ENCODE measurements at places on chromosomes 3 and 15.

- DNase-seq = no peak
These were observed 27.9 kb upstream of the APEH start for GRCh38 chr3:49646236-49646635.

DNA sequence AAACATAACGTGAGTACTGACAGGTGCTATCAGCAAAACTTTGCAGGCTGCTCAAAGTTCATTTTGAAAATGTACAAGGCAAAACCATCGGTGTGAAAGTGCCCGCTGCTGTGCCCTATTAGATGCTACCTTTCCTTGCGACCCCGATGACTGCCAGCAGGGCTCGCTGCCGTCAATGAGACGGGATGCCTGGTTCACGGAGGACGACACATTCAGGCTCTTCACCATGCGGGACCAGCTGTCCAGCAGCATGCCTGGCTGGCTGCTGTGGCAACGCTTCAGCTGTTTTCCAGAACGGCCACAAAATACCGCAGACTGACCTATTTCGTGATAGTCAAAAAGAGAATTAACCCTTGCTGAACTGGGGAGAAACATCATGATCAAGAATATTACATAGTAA is 92.7 kb upstream of the OCA2 start:
- peak; percentile 74 for DNase-seq

DNA sequence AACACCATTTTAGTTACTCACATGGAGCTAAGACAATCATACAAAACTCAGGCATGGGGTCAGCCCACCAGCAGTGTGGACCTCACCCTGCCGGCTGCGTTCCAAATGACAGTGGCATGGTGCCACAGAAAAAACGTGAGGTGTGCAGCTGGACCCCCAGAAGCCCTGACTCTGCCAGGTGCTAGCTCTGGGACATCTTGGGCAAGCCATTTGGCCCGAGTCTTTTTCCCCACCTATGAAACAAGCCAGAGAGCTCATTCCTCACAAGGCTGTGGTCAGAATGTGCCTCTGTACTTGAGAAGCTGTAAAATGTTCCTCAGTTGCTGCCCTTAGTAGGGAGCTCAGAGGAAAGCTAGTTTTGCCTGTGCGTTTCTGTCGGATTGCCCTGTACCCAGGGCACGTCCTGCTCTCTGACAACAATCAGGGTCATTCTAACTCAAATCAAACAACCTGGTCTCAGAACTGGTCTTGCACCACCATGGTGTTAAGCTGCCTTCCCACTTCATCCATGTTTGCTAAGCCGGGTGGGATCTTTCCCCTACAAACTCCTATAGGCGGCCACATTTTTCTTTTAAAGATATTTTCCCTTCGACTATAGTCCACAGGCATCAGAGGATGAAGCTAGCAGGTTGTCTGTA is 44.9 kb downstream of the LIPC start:
- no peak for DNase-seq

- no peak for DNase-seq
These were observed 81.3 kb upstream of the BHLHE40 start for GRCh38 chr3:4897765-4898453.

GRCh38 chr3:105786241-105786640 is 82.6 kb downstream of the CBLB start:
- no peak for DNase-seq

- no peak for DNase-seq
These were observed 140.4 kb downstream of the SLC9A9 start for GRCh38 chr3:143707848-143708247.

DNA sequence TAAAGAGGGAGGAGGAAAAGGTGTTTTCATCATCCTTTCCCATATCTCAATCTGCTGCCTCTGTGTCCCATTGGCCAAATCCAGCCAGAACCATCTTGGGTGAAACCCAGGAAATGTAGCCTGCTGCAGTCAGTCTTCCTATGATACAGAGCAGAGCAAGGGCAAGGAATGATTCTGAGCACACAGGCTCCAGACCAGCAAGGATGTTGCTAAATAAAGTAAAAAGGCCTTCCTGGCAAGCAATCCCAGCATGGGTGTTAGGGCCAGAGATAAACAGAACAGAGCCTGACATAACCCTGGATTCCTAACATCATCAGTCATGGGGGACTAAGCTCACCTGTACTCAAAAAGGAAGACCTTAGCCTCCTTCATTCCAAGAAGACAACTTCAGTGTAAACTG is 90.7 kb upstream of the AGTR1 start:
- DNase-seq = no peak

- DNase-seq = no peak
These were observed 33.1 kb upstream of the UBE2Q2 start for GRCh38 chr15:75809986-75810750.

DNA sequence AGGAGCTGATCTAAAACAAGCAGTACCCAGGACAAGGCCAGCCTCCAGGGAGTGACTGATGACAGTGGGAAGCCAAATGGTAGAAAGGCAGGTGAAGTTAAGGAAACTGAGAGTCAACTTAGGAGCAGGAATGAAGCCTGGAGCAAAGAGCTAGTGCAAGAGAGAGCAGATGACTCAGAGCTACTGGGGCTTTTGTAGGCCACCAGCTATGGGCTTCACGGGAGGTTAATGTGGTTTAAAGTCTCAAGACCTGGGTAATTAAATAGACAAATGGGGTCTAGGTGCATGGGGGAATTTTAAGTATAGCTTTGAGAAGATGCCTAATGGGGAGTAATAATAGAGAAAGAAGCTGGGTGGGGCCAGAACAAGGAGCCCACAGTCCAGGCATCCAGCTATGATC is 3.1 kb downstream of the CD86 start:
- DNase-seq = no peak

GRCh38 chr3:72505539-72506405 is 342.5 kb downstream of the SHQ1 start:
- DNase-seq = no peak

DNA sequence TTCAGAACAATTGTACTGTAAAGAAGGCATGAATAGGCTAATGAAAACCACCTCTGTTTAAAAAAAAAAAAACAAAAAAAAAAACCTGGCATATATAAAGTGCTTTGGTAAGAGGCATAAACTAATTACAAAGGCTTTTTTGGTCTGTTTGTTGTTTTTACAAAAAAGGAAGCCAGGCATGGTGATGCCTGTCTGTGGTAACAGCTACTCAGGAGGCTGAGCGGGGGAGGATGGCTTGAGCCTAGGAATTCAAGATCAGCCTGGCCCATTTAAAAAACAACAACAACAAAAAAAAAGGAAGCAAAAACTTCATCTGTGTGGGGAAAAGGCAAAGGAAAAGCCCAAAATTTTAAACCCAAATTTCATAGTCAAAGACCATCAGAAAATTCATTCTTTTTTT is 47.0 kb downstream of the OSBPL10 start:
- DNase-seq = no peak

- DNase-seq = no peak
These were observed 41.3 kb upstream of the LYZL4 start for GRCh38 chr3:42451546-42452230.

- no peak for DNase-seq
These were observed 456.5 kb downstream of the IL5RA start for GRCh38 chr3:2653706-2654105.

GRCh38 chr3:35785234-35785888 is 146.0 kb downstream of the ARPP21 start:
- no peak for DNase-seq

DNA sequence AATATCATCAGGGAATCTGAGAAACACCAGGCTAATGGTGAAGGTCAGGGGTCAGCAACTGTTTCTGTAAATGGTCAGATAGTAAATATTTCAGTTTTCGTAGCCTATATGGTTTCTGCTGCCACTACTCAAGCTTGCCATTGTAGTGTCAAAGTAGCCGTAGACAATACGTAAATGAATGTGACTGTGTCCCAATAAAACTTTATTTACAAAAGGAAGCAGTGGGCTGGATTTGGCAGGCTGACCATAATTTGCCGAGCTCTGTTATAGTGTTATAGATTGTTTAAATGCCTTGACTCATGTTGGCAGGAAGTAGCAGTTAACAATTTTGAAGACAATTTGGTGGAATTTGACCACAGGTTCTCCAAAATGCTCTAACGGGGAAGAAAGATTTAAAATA is 548.2 kb downstream of the FOXP1 start:
- no peak for DNase-seq

DNA sequence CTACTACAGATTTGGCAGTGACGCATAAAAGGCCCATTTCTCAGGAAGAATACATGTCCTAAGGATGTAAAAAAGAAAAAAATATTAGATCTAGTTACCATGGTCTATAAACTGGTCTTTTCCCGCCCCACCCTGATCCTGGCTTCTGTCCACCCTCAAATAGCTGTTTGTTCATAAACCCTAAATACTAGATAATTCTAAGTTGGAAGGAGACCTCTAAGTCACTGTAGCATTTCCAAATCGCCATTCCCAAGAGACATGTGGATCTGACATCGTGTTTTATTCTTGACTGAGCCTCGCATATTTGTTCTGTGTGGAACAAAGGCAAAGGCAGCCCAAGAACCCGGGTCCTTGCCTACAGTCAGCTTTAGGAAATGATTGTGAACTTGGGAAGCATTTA is 49.0 kb downstream of the LMCD1 start:
- DNase-seq = peak; percentile 59

DNA sequence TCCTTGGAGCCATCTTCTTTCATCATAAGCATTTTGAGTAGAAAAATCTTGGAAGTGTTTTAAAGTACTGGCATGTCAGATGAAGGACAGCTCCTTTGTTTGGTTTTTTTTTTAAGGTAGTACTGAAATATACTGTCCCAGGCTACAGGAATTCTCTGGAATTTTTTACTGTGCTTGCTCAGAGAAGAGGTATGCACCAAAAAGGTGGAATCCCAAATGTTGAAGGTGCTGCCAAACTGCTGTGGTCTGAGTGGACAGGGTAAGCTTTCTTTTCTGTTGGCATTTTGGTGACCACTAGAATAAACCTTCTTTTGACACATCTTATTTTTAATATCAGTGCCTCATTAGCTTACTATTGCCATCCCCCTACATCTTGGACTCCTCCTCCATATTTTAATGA is 7.2 kb downstream of the GNL3 start:
- no peak for DNase-seq

- DNase-seq = no peak
These were observed 61.2 kb downstream of the CLDN1 start for GRCh38 chr3:190261015-190261414.

- DNase-seq = no peak
These were observed 528.1 kb upstream of the MCTP2 start for GRCh38 chr15:93703092-93703739.

- no peak for DNase-seq
These were observed 35.5 kb downstream of the ASTE1 start for GRCh38 chr3:130991126-130991525.

DNA sequence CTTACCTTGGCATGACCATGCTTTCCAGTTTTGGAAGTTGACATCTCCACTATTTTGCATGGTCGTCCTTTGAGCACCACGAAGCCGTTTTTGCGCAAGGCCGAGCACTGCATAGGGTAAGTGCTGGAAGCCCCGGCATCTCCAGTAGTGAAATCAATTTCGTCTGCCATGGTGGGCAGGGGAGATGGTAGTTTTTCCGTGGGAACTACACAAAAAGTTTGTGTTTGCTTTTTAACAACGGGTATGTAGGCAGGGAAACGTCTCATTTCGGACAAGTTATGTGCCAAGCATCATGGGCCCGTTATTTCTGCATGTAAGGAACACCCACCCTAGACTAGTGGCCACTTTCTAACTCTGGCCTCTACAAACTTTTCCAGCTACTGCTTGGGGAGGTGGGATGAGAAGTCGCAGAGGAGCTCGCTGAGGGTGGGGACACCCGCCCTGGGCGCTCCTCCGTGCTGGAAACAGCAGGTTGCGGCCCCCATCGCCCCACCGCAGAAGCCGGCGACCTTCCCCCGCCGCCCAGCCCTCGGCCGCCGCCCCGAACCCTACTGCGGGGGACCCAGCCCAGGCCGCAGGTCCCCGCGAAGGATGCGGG is 701 bp downstream of the EIF5A2 start:
- DNase-seq = peak; percentile 36

DNA sequence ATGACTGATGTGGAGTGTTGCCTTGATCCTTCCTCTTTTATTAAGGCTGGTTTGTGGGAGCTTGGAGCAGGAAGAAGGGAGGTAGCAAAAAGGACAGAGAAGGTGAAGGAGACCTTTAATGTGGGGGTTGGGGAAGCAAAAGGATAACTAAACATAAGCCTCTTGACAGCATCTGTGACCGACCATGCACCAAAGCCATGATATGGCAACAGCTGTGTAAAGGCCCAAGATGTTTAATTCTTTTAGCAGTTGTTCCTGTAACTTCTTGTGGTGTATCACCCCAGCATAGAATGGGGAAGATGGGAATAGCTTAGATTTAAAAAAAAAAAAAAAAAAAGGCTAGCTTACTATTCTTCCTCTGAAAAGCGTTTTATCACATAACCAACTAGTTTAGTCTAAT is 194.7 kb downstream of the KLHL25 start:
- DNase-seq = no peak

- DNase-seq = no peak
These were observed 199.6 kb upstream of the IL12A start for GRCh38 chr3:159789017-159789416.

- no peak for DNase-seq
These were observed 41.3 kb downstream of the SIN3A start for GRCh38 chr15:75410196-75410595.

DNA sequence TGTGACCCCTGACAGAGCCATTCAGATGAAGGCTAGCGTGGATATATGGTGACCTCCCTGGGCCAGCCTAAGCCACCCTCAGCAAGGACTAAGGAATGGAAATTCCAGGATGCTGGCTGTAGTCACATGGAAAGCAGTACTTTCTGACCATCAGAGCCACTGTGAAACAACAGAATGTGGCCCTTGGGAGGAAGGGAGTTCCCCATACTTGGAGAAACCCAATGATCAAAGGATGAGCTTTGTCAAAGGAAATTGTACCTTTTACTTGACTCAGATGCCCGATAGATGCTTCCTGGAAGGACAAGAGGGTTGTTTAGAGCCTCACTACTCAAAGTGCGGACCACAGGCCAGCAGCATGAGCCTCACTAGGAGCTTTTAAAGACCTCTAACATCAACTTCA is 484.5 kb upstream of the PROK2 start:
- DNase-seq = no peak

GRCh38 chr3:12479919-12480427 is 4.3 kb upstream of the TSEN2 start:
- no peak for DNase-seq

DNA sequence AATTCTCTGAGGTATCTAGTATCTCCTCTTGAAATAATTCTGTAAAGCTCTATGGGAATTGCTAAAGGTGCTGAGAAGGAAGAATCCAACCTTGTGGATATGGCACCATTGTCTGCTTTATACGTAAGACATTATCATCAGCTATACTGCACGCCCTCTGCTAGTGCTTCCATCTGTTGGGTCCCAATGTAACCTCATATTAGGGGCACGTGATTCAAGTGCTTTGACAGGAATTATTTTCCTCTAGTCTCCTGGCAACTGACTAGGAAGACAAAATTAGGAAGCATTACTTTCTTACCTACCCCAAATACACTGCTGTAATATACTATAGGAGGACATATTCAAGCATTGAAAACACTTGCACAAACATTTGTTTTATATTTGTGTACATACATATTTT is 24.0 kb downstream of the COPS2 start:
- DNase-seq = no peak

DNA sequence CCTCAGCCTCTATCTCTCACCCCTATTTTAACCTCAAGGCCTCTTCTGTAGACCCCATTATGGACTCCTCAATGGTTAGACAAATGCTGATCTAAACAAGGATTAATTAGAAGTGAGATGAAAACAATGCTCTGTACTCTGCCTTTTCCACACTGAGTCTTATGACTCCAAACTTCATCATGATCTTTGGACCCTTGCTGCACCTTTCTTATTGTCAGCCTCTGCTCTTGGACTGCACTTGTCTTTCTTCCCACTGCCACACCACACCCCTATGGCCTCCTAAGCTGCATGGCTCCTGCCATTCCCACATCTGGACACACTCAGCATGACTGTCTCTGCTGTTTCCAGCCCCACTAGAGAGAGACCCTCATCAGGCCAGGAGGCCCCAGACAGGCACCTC is 348.2 kb downstream of the RORA start:
- no peak for DNase-seq
